ENCODE measurements at places on chromosomes 4 and X. TPM values are rescaled to one million over a fixed set of nuclear protein-coding genes. Genes with fewer than 3 reads are reported as not detected.

Gene SH3D19
- not detected for total RNA-seq

Gene APBB2
- total RNA-seq: 6.8 TPM

Gene TMPRSS11E
- not detected for total RNA-seq

Gene FGFR3
- 0.36 TPM for total RNA-seq

GRCh38 chr4:184668511-184669114 lies 19.1 kb downstream of the PRIMPOL start:
- DNase-seq: peak; percentile 15

GRCh38 chrX:41265615-41266014 lies 68.3 kb upstream of the DDX3X start:
- peak; percentile 69 for DNase-seq

- no peak for DNase-seq
Observed at GRCh38 chr4:159384632-159385031, 281.8 kb downstream of the RAPGEF2 start.

DNA sequence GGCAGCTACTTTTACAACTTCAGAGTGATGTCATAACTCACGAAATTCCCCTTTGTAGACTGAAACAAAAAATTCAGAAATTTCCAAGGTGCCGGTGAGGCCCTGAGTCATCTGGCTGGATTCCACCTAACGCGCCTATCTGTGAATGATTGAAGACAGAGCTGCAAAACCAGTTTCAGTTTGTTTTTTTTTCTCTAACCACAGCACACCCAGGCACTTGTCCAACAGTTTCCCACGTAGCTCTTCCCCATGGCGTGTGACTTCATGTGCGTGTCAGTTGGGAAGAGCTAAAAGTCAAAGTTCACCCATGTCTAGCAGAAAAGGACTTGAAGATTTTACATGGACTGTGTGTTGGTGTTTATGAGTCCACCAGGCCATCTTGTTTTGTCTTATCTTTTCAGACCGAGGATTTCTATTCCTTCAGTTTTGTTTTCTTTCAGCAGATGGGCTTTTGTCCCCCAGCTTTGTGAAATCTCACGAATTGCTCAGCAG lies 16.4 kb downstream of the TCEANC start:
- peak; percentile 61 for DNase-seq

DNA sequence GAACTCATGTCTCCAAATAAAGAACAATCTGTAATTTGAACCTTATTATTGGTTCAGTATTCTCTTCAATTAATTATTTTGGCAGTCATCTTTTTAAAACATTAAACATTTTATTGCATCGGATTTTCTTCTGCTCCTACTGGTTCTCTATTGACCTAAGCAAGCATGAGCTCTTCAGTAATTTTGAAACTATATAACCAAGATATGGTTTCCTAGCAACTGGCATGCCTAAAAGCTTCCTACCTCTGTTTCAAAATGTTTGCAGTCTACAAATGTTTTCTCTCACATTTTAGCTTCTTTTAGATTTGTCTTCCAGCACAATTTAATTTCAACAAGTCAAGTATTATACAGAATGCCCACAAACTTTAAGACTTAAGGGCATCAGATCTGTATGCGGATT lies 371.3 kb downstream of the GPM6A start:
- DNase-seq: no peak
